ENCODE measurements at places on chromosomes 2 and 18.

GRCh38 chr2:127646487-127647241, 711 bp downstream of the GPR17 start:
- peak; percentile 7 for DNase-seq

DNA sequence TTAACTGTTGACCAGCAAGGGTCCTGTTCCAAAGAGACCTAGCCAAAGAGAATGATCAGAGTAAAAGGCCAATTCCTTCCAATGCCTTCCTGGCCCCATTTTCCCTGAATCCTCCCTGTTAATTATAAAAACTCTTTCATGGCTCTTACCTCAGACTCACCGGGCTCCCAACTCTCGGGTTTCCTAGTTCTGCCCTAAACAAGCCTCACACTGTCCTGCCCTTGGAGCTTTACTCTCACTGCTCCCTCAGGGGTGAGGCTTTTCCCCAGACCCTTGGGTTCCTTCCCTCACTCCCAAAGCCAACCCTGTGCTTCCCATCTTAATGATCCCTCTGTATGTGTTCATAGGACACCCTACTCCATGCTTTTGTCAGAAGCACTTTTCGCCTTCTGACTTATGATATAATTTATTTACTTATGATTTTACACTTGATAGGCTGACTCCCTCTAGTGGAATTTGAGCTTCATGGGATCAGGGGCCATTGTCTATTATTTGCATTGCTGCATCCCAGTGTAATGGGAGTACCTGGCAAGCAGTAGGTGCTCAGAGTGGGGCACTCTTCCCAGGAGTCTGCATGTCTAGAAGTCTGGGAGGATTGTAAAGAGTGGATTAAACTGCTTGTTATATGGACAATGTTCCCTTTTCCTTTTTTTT, 29.9 kb upstream of the ZNG1B start:
- peak; percentile 38 for DNase-seq

DNA sequence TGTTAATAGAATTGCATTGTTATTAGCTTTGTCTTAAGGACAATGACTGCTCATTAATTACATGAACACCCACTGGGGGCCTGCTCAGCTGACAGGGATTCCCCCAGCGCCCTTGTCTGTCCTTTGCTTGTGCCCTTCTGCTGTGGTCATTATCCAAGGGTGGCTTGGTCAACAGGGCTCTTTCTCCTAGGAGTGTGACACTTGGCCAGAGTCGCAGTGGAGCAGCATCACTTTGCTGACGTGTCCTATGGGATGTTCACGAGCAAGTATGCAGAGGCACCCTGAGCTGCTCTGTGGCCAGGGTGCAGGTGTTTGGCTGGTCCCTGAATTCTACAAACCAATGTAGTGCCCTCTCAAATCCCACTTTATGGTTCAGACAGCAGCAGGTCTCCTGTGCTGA, 46.0 kb downstream of the PTGR3 start:
- no peak for DNase-seq

DNA sequence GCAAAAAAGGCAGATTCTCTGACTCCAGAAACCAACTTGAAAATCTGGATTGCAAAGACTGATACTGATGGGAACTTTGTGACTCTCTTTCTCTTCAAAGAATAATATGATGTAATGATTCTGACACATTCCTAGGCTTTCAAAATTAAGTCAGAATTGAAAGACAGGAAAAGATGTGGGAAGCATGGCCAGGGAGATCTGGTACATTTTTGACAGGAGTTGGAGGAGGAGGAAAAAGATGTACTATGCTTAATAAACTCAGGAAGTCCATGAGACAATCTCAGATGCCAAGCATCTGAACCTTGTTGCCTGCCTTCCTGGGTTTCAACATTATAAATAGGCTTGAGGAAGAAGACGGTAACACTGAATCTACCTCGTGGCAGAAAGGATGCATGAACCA, 34.2 kb downstream of the KLF7 start:
- DNase-seq = no peak
